ENCODE measurements at places on chromosomes 16 and 17. TPM values are rescaled to one million over a fixed set of nuclear protein-coding genes. Genes with fewer than 3 reads are reported as not detected.

The TMEM238L gene
- total RNA-seq: not detected

The WFIKKN1 gene
- 0.14 TPM for total RNA-seq

The HOXB1 gene
- total RNA-seq: not detected

The HSD17B2 gene
- 4.4 TPM for total RNA-seq

The HGS gene
- 69.7 TPM for total RNA-seq

Data from smooth muscle cell of bladder (primary cell).